Activated CD4-positive, alpha-beta T cell treated with anti-CD3 and anti-CD28 coated beads for 24 hours (primary cell): ENCODE measurements at places on chromosomes 7 and 10.
A peak's percentile ranks its signal among the peaks of the same experiment; 100 is the strongest.

DNA sequence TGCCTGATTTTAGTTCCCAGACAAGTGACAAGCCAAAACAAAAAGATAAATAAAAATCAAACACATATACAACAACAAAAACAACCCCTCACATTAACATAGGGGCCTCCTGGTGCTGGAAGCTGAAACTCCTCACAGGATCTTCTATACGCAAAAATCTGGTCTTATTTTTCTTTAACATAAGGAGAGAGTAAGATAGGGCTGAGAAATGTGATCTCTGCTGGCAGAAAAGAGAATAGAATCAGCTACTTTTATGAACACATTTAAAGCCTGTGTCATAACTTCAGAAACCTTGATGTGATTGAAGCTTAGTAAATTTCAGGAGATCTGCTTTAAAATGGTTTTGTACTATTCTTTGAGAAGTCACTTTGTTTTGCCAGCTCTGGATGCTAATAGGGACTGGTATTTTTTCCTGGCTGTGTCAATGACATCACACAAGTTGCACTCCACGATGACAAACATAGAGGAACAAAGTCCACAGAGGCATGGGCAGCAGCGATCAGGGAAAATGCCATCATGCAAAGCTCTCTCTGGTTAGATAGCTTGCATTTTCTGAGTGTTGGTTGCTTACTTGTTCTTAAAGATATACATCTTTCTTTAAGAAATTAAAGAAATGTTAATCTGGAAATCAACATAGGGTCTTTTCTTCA is 176.6 kb upstream of the SP4 start:
- no peak for DNase-seq

DNA sequence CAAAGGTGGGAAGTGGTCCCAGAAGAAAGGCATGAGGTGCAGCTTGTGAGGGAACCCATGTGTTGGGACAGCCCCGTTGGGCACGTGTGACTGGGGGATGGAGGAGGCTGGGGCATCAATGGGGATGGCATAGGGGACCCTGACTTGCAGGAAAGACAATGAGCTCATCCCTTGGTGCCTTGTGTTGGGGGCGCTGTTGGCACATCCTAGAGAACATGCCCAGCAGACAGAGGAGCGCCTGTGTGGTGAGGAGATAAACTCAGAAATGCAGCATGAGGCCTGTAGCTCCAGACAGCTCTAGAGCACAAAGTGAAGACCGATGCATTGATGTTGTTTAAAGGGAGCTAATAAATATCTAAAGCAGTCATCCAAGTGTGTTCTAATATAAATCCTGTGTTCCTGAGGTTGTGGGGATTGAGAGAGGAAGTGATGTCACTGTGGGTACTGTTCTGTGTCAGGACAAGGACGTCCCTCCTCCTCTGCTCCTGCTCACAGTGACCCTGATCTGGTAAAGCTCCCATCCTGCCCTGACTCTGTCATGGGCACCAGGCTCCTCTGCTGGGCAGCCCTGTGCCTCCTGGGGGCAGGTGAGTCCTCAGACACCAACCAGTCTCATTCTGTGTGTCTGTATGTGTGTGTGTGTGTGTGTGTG is 126.1 kb upstream of the PRSS58 start:
- no peak for DNase-seq

DNA sequence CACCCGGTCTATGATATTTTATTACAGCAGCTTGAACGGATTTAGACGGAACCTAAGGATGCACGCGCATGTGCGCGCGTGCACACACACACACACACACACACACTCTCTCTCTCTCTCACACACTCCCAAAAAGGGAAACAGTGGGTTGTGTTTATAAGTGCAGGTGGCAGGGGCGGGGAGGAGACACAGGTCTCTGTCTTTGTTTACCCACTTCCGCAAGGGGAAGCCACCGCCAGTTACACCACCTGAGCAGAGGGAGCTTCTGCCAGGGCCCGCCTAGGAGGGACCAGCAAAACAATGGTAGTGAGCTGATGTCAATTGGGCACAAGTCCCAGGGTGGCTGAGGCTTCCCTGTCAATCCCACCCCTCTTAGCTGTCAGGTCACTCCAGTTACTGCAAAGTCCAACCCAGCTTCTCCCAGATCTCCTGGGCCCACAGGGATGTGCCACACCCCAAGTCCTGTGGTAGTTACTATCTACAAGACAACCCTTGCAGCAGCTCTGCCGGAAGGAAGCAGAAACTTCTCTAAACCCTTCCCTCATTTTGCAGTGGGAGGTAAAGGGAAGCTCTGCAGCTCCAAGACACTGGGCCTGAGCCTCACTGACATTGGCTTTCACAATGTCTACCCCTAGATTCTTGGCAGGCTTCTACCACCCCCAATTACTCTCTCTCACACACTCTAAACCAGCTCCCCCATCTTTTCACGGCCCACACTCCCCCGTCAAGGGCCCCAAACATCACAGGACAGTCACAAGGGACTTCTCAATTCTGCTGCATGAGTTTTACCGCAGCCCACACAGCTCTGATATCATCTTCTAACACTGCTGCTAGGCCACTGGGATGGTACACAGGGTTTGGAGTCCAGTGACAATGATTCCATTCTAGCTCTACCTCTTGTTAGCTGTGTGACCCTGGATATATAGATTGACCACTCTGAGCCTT is 17.6 kb downstream of the ANXA11 start:
- DNase-seq, result peak; percentile 36

DNA sequence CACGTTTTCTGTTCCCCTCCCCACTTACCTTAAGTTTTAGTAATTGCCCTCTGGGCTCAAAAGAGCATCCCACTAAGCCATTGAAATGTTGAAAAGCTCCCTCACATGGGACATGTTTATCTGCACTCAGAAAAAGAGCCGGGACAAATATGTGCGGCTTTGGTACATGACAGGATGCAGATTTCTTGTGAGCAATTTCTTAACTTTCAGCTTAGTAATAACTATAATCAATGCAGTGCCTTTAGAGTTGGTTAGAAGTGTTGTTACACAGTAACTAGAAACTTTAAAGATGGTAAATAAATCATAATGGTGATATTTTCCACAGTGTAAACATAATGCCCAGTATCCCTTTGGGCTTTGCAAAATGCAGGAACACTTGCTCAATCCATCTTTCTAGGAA is 89.2 kb downstream of the ZNF365 start:
- DNase-seq, result no peak

- DNase-seq, result no peak
Measured at GRCh38 chr7:152867502-152867874, 107.9 kb downstream of the ACTR3B start.

DNA sequence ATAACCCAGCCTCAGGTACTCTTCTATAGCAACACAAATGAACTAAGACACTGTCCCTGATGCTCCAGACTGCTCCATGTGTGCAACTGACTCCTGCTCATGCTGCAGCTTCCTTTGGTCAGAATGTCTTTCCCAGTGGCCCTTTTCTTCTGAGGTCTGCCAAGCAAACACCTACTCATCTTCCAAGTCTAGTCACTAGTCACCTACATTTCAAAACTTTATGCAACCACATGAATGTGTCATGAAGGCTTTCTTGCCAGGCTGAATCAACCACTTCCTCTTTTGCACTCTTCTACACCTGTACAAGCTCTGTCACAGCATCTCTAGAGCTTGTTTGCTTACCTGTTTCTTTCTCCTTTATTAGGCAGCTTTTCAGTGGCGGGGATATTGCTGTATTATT is 75.8 kb downstream of the LSMEM1 start:
- DNase-seq, result no peak

DNA sequence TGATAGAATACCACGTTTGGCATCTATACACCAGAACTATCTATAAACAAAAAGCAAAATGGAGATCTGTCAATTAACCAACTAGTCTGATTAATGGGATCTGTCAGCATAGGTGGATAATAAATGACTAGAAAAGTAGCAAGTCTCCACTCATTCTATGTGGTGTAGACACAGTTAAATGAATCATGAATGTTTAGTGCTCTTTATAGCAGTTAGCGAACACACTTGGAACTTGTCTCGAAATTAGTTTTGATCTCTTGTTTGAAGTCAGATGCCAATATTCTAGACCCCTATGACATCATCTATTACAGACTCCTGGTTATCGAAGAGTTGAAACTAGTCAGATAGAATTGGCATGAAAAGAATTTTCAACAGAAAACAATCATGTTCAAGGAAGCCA is 259.7 kb downstream of the AHR start:
- no peak for DNase-seq

GRCh38 chr10:77516575-77516974 is 121.0 kb downstream of the KCNMA1 start:
- DNase-seq, result no peak

DNA sequence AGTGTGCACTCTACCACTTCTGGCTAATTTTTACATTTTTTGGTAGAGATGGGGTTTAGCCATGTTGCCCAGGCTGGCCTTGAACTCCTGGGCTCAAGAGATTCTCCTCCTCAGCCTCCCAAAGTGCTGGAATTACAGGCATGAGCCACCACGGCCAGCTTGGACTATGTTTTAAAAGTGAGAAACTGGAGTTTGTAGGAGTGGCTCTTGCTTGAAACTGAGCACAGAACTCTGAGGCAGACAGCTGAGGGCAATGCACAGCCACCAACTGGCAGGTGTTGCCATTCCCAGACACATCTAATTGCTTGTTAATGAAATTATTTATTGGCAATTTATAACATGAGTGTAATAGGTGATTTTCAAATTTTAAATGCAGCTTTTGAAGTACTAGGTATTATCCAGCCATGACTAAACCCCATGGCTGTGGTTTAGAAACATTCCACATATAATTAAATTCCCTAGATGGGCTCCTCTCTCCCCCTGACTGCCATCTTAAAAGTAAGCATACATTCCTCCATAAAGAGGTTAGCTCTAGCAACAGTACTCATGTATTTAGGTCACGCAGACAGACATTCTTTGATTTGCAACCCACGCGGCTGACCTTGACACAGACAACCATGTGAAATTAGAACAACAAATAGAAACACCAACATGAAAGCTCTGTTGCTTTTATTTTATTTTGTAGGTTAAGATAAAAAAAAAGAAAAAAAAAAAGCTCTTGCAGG is 19.8 kb downstream of the PANK1 start:
- DNase-seq, result no peak

DNA sequence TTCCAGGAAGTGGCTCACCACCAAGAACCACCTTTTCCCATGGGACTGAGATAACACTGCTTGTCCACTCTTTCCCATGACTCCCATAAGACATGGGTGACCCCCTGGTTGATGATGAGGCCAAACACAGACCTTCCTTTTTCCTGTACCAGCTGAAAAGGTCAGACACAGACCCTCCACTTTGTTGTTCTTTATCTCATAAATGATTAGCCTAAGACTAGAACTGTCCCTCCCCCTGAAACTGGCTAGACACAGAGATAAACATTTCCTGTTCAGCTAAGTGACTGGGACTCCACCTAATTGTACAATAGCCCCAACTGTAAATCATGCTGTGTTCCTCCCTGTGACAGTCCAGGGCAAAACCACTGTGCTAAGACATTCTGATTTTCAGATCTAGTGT is 8.2 kb upstream of the NRG3 start:
- DNase-seq, result no peak

- no peak for DNase-seq
Measured at GRCh38 chr7:138407792-138408191, 52.3 kb upstream of the TRIM24 start.

DNA sequence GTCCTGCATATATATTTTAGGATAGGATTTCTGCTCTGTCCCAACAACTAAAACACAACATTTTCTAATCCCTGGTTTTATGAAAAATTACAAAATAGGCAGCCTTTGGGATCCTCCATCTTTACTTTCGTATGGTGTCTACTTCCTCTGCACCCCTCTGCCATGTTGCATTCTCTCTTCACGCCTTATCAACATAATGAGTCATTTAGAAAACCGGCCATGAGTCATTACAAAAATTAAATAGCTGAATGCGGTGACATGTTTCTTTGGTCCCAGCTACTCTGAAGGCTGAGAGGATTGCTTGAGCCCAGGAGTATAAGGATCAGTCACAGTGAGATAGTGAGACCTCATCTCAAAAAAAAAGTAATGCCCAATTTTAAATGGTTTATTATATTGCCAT is 148.1 kb upstream of the CELF2 start:
- no peak for DNase-seq

DNA sequence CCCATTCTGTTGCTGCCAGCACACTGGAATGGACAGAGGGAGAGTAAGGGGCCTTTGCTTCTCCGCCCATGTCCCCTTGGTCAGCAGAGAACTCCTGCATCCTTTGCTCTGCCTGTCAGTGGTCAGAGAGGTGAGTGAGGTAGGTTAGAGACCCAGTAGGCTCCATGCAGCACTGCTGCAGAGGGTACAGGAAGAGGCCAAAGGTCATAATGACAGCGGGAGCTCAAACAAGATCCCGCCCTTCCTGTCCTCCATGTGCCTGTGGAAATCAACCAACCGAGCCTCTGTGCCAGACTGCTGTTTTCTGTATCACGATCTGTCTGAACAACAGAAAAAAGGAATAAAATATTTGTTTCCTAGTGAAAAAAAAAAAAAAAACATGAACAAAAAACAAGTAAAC is 81.4 kb downstream of the ZNF33B start:
- DNase-seq, result no peak

- no peak for DNase-seq
Measured at GRCh38 chr10:74821501-74821900, 4.9 kb upstream of the KAT6B start.

- no peak for DNase-seq
Measured at GRCh38 chr7:9761224-9761623, 1212.4 kb upstream of the PHF14 start.

GRCh38 chr10:110547139-110547761 is 20.2 kb upstream of the SMC3 start:
- DNase-seq, result no peak

- DNase-seq, result no peak
Measured at GRCh38 chr10:49225218-49225876, 37.2 kb upstream of the TMEM273 start.

GRCh38 chr10:1214882-1215540 is 158.8 kb downstream of the WDR37 start:
- no peak for DNase-seq

- DNase-seq, result no peak
Measured at GRCh38 chr7:148702876-148703670, 4.4 kb downstream of the CUL1 start.

DNA sequence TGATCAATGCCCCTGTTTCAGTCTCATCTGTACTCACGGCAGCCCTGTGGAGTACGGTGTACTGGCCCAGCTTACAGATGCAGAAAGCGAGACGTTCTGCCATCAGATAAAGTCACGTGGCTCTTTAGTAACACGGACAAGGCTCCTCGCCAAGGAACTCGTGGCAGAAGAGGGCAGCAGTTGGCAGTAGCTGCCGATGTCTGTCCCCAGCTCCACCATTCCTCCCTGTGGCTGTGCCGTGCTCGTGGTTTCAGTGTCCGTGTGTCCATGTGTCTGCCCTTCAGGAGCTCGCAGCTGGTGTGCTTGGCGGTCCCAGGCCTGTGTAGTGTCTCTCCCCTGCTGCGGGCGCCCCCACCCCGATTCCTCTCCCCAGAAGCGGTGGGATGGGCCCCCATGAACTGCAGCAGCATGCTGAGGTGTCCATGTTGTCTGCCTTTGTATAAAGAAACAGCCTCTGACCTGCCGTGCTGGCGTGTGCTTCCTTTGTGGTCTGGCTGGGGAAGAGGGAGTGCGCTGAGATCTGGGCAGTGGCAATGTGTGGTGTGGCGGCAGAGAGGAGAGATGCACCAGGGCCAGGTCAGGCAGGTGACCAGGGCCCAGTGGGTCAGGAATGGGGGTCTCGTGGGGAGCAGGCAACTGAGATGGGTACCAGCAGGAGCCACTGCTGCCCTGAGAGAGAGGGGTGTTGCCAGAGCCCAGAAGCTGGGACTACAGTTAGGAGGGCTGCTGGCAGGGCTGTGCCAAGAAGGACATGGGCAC is 9.8 kb downstream of the RHBDD2 start:
- DNase-seq, result no peak
